ENCODE measurements at places on chromosomes 12 and 14. TPM values are rescaled to one million over a fixed set of nuclear protein-coding genes. Genes with fewer than 3 reads are reported as not detected.

DNA sequence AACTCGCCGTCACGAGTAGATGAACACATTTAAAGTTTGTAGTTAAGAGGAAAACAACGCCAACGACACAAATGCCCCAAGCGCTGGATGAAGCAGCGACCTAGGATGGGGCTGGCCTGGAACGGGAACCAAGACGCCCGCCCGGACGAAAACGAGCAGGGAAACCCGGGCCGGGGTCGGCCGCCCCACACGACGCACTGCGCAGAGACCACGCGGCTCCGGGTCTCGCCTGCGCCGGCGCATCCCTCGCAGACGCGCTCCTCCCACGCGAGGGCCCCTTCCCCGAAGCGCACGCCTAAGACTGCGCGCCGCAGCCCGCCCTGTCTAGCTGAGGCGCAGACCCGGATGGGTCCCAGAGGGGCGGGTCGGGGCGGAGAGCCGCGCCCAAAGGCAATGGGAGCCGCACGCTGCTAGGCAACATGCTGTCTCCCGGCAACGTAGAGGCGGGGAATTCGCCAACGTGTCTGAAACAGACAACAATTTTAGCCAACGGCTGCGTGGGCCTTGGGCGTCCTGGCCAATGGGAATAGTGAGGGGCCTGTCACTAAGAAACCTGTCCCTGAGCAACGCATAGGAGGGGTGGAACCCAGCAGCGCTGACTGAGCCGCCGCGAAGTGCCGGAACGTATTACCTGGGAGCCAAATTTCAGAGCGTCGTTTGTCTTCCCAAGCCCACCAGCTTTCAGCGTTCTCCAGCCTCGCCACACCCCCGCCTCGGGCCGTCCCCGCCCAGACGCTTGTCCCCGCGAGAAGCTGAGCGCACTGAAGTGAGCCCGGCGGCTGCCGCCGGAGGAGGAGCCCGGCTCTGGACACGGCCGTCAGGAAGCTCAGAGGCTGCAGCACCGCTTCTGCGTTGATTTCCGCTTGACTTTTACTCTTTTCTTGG is 21.0 kb upstream of the CHFR start:
- peak; percentile 99 for DNase-seq

DNA sequence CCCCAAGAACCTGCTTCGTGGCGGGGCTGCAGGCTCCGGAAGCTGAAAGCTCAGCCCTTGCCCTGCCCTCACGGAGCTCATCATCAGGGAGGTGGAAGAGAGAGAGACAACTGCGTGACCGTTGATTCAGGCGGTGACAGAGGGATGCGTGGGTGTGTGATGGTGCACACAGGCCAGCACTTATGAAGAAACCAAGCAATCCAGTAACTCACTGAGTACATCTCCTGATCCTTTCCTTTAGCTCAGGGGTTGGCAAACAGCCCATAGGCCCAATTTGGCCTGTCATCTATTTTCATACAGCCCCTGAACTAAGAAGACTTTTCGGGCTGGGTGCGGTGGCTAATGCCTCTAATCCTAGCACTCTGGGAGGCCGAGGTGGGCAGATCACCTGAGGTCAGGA is 49.9 kb downstream of the TESC start:
- DNase-seq: no peak

GRCh38 chr12:50200552-50201273 is 33.5 kb upstream of the CERS5 start:
- DNase-seq: peak; percentile 86

DNA sequence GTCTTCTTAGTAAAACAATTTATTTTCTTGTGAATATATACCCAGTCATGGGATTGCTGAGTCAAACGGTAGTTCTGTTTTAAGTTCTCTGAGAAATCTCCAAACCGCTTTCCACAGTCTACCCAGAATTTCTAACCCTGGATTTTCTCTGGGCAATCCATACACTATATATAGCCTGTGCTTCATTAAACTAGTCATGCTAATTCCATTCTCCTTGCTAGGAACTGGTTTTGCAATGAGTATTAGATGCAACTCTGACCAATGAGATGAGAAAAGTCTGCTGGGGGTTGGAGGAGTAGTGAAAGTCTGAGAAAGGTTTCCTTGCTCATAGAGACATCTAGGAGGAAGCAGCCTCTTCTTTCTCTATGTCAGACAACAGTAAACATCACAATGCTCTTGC is 196.1 kb upstream of the CDKN3 start:
- no peak for DNase-seq

GRCh38 chr12:67026487-67027246 is 242.5 kb upstream of the CAND1 start:
- no peak for DNase-seq

- DNase-seq: peak; percentile 85
Observed at GRCh38 chr14:99884834-99885648, 91.8 kb downstream of the EML1 start.

DNA sequence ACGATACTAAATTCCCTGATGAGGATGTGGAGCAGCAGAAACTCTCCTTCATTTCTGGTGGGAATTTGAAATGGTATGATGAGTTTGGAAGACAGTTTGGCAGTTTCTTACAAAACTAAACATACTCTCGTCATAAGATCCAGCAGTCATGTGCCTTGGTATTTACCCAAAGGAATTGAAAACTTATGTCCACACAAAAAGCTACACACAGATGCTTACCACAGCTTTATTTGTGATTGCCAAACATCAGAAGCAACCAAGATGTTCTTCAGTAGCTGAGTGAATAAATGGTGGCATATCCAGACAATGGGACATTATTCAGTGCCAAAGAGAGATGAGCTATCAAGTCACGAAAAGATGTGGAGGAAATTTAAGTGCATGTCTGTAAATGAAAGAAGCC is 10.7 kb upstream of the APOLD1 start:
- DNase-seq: no peak

DNA sequence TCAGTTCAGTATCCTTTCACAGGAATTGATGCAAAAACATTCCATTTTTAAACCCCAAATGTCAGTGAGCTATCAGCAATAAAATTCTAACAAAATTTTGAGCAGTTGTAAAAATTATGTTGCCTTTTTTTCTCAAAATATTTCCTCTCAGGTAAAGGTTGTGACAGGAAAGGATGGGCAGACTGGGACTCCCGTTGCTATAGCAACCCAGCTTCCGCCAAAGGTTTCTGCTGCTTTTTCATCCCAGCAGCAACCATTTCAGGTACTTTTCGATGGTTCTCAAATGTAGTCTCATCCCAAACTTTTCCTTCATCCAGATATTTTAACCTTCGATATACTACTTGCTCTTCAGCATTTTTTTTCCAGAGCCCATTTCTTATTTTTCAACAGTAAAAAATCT is 13.6 kb downstream of the EP400 start:
- DNase-seq: no peak

- no peak for DNase-seq
Observed at GRCh38 chr14:88607829-88608228, 45.0 kb downstream of the ZC3H14 start.

- DNase-seq: peak; percentile 67
Observed at GRCh38 chr12:111359231-111359913, 9.5 kb downstream of the PHETA1 start.

- no peak for DNase-seq
Observed at GRCh38 chr12:66627988-66628317, 50.9 kb downstream of the GRIP1 start.

DNA sequence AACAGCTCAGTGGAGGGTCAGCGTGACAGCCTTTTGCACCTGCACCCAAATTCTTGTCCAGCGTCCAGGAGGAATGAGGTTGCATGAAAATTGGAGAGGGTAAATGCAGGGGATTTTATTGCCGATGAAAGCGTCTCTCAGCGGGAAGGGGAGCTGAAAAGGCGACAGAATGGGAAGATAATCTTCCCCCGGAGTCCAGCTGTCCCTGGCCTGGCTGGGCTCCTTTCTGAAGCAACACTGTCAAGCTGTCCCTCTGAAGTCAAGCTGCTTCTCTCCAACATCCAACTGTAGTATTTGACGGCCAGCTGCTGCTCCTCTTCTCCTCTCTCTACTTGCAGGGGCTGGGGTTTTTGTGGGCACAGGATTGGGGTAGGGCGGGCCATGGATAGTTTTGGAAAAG is 32.7 kb downstream of the NOPCHAP1 start:
- DNase-seq: peak; percentile 38

The APOF gene
- not detected for polyA plus RNA-seq

The OVCH1 gene
- polyA plus RNA-seq: 0.06 TPM

The CAPZA3 gene
- not detected for polyA plus RNA-seq

The GALNT8 gene
- 7.6 TPM for polyA plus RNA-seq
